ENCODE measurements at places on chromosomes 3 and 15.

GRCh38 chr3:64318668-64319271 lies 93.5 kb upstream of the PRICKLE2 start:
- DNase-seq, result no peak

- no peak for DNase-seq
These were observed 123.8 kb downstream of the C3orf70 start for GRCh38 chr3:185029086-185029485.

DNA sequence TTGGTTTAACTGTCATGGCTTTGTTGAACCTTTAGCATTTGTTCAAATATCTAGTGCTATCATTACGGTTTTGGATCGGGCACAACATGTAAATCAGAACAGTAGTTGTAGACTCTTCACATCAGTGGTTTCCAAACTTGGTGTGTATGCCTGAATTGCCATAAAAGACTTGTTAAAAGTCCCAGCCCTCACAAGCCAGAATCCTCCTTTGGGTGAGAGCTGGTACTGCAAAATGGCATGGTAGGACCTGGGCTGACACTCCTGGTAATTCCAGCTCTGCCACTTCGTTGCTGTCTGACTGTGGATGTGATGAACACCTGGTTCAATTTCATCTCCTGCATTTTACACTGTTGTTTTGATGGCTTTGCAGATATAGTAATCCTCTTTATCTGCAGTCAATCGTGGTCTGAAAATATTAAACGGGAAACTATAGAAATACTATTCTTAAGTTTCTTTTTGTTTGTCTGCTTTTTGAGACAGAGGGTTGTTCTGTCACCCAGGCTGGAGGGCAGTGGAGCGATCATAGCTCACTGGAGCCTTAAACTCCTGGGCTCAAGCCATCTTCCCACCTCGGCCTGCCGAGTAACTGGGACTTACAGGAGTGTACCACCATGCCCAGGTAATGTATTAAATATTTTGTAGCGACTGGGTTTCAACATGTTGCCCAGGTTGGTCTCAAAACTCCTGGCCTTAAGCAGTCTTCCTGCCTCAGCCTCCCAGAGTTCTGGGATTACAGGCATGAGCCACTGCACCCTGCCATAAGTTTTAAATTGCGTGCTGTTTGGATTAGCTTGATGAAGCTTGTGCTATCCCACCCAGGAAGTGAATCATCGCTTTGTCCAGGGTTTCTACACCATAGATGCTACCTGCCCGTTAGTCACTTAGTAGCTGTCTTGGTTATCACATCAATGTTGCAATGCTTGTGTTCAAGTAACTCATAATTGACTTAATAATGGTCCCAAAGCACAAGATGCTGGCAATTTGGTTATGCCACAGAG lies 61.6 kb downstream of the RAB7A start:
- DNase-seq, result peak; percentile 34

- DNase-seq, result no peak
These were observed 169.2 kb downstream of the UBE2E2 start for GRCh38 chr3:23372285-23372684.

DNA sequence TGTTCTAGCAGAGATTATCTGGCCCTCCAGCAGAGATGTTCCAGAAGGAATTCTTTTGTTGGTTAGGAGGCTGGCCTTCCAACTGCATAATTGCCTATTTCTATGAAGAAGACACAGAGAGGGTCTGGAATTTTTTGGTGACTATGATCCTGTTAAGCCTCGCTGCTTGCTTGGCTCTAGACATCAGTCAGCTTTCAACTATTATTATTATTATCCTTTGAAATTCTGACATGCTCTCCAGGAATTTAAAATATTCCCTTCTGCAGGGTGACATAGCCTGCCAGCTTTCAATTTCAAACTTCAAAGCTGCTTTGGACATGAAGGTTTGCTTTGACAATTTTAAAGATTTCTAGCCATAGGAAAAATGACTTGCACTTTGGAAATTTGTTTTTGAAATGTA lies 26.3 kb upstream of the ZNF148 start:
- no peak for DNase-seq

- no peak for DNase-seq
These were observed 235.4 kb downstream of the PLCL2 start for GRCh38 chr3:17120115-17120514.

DNA sequence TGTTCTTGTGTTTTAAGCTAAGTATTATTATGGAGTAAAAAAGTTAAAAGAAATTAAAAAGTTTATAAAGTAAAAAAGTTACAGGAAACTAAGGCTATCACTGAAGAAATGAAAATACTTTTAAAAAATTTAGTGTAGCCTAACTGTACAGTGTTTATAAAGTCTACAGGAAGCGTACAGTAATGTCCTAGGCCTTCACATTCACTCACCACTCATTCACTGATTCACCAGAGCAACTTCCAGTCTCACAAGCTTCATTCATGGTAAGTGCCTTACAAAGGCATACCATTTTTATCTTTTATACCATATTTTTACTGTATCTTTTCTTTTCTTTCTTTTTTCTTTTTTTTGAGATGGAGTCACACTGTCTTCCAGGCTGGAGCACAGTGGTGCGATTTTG lies 40.7 kb upstream of the SCN5A start:
- DNase-seq, result no peak

DNA sequence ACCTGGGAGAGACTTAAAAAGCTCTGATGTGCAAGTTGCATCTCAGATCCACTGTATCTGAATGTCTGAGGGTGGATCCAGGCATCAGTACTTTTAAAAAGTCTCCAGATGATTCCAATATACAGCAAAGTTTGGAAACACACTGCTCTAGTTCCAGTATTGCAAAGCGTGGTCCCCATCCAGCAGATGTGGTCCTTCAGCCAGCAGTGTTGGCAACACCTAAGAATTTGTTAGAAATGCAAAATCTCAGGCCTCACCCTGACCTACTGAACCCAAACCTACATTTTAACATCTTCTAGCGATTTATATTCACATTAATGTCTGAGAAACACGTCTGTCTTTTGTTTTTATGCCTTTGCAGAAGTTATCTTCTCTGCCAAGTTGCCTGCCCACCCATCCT lies 32.2 kb upstream of the SGO1 start:
- DNase-seq, result no peak
